ENCODE measurements at places on chromosomes 16 and 17.
A peak's percentile ranks its signal among the peaks of the same experiment; 100 is the strongest.

GRCh38 chr17:76538281-76538931, 897 bp upstream of the CYGB start:
- no peak overlapping the region for H3K27ac ChIP-seq
- peak overlapping the region; percentile 56 for H3K4me3 ChIP-seq
- H3K36me3 ChIP-seq = no peaks in the 10 kb centered on the region
- peak; percentile 85 for DNase-seq

- H3K4me1 ChIP-seq = no peaks in the 10 kb centered on the region
- no peaks in the 10 kb centered on the region for H3K27me3 ChIP-seq
- no peak overlapping the region for H3K4me3 ChIP-seq
- no peak for DNase-seq
Observed at GRCh38 chr16:88349903-88350900, 32.6 kb upstream of the ZNF469 start.

GRCh38 chr17:35373534-35373983, at the start of gene SLFN11:
Gene SLFN11 (minus strand): TSS chr17:35373621. CDS start chr17:35363807, 9,814 bp downstream.
- H3K4me3 ChIP-seq = peak within 1 kb of the TSS; percentile 77
- H3K36me3 ChIP-seq = no peaks in the 10 kb centered on the region
- H3K27me3 ChIP-seq = peaks cover 91% of the 10 kb centered on the region
- no peak within 1 kb of the TSS for H3K27ac ChIP-seq
- H3K4me1 ChIP-seq = peaks cover 5% of the 10 kb centered on the region
- peak; percentile 71 for DNase-seq

DNA sequence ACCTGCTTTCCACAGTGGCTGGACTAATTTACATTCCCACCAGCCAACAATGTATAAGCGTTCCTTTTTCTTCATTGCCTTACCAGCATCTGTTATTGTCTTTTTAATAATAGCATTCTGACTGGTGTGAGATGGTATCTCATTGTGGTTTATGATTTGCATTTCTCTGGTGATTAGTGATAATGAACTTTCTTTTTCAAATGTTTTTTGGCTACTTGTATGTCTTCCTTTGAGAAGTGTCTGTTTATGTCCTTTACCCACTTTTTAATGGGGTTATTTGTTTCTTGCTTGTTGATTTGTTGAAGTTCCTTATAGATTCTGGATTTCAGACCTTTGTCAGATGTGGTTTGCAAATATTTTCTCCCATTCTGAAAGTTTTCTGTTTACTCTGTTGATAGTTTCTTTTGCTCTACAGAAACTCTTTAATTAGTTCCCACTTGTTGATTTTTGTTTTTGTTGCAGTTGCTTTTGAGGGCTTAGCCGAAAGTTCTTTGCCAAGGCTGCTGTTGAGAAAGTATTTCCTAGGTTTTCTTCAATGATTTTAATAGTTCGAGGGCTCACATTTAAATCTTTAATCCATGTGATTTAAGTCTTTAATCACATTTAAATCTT, 26.8 kb downstream of the ITGAM start:
- H3K27ac ChIP-seq = no peak overlapping the region
- no peak for DNase-seq
- H3K4me1 ChIP-seq = no peaks in the 10 kb centered on the region
- no peak overlapping the region for H3K4me3 ChIP-seq

GRCh38 chr16:11506741-11507305, 79.9 kb downstream of the LITAF start:
- no peaks in the 10 kb centered on the region for H3K4me1 ChIP-seq
- peak; percentile 42 for DNase-seq
- peak overlapping the region; percentile 41 for H3K27ac ChIP-seq
- no peak overlapping the region for H3K4me3 ChIP-seq
- H3K27me3 ChIP-seq = no peaks in the 10 kb centered on the region

DNA sequence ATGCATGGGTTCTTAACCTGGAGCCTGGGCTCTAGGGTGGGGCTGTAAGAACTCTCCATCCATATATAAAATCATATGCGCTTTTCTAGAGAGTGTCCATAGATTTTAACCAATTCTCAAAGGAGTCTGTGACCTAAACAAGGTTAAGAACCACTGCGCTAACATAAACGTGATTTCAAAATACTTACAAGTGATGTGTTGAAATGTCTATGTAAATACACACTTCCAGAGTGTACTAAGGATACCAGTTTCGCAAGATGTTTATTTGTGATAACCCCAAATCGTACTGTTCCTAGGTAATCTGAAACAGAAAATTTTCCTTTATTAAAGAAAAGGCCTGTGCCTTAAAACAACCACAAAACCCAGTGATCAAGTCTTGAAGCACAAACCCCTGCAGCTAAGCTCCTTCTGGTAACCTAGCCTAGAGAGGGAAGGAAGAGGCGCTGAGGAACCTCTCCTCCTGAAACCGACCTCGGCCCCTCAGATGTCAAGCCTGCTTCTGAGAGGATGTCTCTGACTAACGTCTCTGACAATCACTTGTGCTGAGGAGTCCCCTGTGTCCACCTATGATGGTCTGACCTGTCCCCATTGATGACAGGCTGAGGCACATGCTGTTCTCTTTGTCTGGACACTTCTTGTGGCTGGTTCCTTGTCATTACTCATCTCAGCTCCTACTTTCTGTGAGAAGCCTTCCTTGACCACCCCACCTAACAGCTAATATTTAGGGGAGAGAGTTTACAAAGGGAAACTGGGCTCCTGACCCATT, 32.2 kb downstream of the SNN start:
- H3K36me3 ChIP-seq = peaks cover 65% of the 10 kb centered on the region
- no peaks in the 10 kb centered on the region for H3K4me1 ChIP-seq
- no peak for DNase-seq
- H3K27me3 ChIP-seq = no peaks in the 10 kb centered on the region
- H3K4me3 ChIP-seq = no peak overlapping the region
- no peak overlapping the region for H3K27ac ChIP-seq

DNA sequence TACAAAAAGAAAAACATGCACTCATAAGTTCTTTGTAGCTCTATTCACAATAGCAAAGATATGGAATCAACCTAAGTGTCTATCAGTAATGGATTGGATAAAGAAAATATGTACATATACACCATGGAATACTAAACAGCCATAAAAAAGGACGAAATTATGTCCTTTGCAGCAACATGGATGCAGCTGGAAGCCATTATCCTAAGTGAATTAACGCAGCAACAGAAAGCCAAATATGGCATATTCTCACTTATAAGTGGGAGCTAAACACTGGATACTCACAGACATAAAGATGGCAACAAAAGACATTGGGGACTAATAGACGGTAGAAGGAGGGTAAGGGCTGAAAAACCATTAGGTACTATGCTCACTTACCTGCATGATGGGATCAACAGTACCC, 5.8 kb downstream of the CMC2 start:
- H3K4me3 ChIP-seq = no peak overlapping the region
- DNase-seq = no peak
- H3K36me3 ChIP-seq = peaks cover 12% of the 10 kb centered on the region
- no peak overlapping the region for H3K27ac ChIP-seq

DNA sequence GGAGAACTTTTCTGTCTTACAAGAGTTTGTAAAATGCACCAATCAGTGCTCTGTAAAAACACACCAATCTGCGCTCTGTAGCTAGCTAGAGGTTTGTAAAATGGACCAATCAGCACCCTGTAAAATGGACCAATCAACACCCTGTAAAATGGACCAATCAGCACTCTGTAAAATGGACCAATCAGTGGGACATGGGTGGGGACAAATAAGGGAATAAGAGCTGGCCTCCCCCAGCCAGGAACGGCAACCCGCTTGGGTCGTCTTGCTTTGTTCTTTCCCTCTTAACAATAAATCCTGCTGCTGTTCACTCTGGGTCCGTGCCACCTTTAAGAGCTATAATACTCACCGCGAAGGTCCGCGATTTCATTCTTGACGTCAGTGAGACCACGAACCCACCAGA, 18.5 kb upstream of the KCNG4 start:
- no peaks in the 10 kb centered on the region for H3K4me1 ChIP-seq
- H3K4me3 ChIP-seq = no peak overlapping the region
- H3K27ac ChIP-seq = no peak overlapping the region
- peaks cover 15% of the 10 kb centered on the region for H3K27me3 ChIP-seq

GRCh38 chr16:81657781-81658180, 121.3 kb upstream of the PLCG2 start:
- no peak for DNase-seq
- no peaks in the 10 kb centered on the region for H3K27me3 ChIP-seq
- no peak overlapping the region for H3K4me3 ChIP-seq
- no peak overlapping the region for H3K27ac ChIP-seq
- peaks cover 1% of the 10 kb centered on the region for H3K4me1 ChIP-seq
- H3K36me3 ChIP-seq = peaks cover 46% of the 10 kb centered on the region

DNA sequence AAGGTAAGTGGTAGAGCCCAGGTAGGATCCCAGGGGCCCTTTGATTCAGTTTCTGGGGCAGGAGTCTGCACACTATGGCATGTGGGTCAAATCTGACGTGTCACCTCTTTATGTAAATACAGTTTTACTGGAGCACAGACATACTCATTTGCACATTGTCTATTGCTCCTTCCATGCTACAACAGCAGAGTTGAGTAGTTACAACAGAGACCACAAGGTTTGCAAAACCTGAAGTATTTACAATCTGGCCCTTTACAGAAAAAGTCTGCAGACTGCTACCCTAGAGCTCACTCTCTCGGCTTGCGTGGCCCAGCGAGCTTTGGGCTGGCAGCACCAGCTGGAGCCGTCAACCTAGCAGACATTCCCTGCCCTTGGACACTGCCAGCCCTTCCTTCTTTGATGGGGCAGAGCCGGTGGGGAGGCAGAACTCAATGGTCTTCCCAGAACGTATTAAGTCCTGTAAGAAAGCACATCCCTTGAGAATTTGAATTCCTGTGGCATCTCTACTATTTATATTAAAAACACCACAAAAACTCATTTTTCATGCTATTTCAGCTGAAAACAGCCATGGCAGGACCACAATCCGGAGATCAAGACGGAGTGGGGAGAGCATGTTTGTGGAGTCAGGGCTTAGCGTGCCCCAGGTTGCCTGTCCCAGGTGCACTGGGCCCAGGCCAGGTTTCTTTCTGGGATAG, 133.1 kb upstream of the NUDT7 start:
- no peak for DNase-seq
- no peak overlapping the region for H3K27ac ChIP-seq
- H3K4me3 ChIP-seq = no peak overlapping the region
- no peaks in the 10 kb centered on the region for H3K36me3 ChIP-seq

- no peak overlapping the region for H3K4me3 ChIP-seq
- H3K4me1 ChIP-seq = peaks cover 3% of the 10 kb centered on the region
- no peak overlapping the region for H3K27ac ChIP-seq
- H3K27me3 ChIP-seq = no peaks in the 10 kb centered on the region
- DNase-seq = no peak
Observed at GRCh38 chr17:27895940-27896535, 2.9 kb upstream of the LYRM9 start.
